Naive thymus-derived CD4-positive, alpha-beta T cell (primary cell): ENCODE measurements at places on chromosomes 12 and 14.

DNA sequence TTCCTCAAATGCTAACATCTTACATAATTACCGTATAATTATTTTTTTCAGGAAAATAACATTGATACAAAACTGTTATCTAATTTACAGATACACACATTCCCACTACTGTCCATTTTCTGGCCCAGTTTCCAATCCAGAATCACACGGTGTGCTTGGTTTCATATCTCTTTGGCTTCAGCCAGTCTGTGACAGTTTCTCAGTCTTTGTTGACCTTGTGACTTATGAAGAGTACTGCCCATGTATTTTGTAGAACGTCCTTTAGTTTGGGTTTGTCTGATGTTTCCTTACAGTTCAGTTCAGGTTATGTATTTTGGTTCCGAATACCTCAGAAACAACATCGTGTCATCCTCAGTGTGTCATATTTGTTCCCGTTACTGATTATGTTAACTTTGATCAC lies 16.2 kb downstream of the RXYLT1 start:
- no peak for DNase-seq

GRCh38 chr12:121787063-121788025 lies 6.1 kb downstream of the RHOF start:
- DNase-seq, result peak; percentile 58

GRCh38 chr12:83067981-83068380 lies 381.3 kb downstream of the TMTC2 start:
- no peak for DNase-seq

DNA sequence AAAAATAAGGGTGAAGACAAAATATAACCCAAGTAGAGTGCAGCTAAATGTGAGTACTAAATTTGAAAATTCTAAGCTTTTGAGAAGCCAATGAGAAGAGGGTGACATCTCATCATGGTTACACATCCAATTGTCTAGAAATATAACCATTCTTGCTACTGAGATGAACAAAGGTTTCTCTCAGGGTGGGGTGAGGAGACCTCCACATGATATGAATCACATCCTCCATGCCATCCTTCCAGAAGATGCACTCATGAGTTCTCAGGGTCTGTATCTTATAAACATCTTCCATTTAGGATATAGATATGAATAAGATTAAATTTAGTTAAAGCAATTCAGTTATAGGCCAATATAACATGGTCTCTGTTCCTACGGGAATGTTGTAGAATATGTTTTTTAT lies 38.9 kb upstream of the E2F7 start:
- no peak for DNase-seq

DNA sequence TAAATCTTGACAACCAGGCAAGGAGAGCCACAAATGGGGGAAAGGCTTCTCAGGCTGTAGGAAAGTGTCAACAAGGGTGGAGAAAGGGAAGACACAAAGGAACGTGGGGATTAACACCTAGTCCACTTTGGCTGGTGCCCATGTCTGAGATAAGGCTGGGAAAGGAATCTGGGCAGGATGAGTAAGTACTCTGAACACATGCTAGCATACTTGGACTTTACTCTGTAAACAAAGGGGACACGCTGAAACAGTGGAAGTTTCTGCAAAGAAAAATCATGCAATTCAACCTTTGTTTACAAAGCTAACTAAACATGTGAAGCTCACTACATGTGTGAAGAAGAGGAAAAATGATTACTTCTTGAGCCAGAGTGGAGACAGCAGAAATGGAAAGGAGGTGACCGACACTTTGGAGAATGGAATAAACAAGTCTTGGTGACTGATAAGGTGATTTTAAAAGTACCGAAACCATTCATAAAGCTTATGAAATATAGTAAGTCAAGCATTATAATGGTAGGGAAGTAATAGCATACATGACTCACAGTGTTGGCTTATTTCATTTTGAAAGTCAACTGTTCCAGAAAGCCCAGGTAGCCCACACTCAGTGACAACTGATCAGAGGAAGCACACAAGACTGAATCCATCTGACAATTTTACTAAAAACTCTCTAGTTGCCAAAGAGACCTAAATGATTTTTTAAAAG lies 13.2 kb downstream of the CPNE8 start:
- no peak for DNase-seq

DNA sequence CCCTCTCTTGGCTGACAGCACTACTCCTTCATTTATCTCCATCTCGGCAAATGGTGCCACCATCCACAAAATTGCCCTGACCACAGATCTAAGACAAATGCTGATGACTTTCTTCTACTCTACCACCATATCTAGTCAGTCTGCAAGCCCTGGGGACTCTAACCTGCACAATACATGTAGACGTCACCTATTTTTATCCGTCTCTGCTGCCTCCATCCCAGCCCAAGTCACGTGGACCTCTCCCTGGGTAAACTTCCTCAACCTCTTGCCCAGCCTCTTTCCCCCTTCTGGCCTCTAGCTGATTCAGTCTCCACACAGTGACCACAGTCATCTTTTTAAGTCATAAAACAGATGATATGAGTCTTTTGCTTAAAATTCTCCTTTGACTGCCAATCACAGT lies 1203.0 kb downstream of the AACS start:
- no peak for DNase-seq

- DNase-seq, result no peak
Measured at GRCh38 chr14:100903672-100904185, at the start of gene RTL1. TSS of gene RTL1 (minus strand) at chr14:100903722. CDS start at chr14:100884788, 18,934 bp downstream.

- no peak for DNase-seq
Measured at GRCh38 chr12:56683-57346, 9.8 kb upstream of the IQSEC3 start.
